Liver (tissue), 10 donors: ENCODE measurements at places on chromosomes 2 and 18.

DNA sequence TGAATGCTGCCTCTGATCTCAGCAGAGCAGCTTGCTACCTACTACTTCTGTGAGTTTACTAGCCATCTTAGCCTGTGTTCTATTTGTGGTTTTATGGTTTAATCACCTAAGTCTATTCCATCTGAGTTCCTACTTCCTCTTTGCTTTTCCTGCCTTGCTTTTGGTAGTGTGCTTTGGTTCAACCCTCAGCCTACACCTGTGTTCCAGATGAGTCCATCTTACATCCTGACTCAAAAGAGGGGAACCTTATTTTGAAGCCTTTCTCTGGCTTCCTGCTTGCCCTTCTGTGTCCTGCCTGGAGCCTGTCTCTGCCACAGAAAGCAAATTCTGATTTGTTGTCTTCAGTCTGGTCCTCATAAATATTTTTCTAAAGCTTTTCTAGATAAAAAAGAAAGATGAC, 530.3 kb upstream of the MEX3C start:
- DNase-seq, result no peak

DNA sequence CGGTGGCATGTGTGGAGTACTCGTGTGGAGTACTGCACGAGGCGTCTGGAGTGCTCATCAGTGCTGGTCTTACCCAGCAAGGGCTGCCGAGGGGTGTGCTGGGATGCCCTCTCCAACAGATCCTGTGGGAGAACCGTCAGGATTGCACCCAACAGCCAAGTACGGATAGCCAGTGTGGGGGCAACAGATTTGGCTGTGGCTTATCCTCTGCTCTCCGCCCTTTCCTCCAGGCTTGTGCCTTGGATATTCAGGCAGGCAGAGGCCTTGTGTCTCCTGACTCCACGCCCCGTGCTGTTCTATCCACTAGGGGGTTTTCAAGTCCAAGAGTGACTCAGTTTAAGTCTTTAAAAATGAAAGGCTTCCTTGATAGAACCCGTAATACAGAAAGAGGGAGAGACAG, 321.0 kb upstream of the HS6ST1 start:
- DNase-seq, result peak; percentile 22

GRCh38 chr18:68948622-68949021, 150.7 kb downstream of the CCDC102B start:
- DNase-seq, result no peak

DNA sequence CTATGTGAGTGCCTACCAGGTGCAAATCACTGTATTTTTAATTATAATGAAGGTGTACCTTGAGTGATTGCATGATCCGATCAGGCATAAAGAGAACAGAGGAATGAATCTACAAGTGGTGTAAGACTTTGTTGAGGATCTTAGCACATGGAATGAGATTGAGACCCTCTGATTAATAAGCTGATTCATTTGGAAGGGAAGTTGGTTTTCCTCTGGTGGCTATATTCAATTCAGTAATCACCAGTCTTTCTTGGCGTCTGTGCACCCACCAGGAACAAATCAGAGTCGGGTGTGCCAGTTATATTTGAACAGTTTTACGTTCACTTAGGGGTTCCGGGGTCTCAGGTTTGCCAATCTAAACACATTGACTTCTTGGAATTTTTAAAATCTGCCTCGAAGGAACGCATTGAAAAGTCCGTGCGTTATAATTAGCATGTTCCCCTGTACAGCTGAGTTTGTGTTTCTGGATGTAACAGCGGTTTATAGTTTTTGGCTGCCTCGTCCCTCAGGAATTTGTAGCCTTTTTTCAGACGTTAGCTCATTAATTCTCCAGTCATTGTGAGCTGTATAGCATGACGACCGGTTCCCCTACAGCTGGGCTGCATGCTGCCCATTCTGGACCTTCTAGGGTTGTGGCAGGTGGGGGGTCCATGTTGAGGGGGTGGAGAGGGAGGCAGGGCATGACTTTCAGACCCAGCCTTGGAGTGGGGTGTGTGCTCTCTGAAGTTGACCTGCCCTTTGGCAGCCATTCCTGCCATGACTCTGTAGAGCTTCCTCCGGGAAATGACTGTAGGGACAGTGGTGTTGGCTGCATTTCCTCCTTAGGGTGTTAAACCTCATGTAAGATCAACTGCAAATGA, 20.3 kb downstream of the MYO1B start:
- DNase-seq, result no peak

DNA sequence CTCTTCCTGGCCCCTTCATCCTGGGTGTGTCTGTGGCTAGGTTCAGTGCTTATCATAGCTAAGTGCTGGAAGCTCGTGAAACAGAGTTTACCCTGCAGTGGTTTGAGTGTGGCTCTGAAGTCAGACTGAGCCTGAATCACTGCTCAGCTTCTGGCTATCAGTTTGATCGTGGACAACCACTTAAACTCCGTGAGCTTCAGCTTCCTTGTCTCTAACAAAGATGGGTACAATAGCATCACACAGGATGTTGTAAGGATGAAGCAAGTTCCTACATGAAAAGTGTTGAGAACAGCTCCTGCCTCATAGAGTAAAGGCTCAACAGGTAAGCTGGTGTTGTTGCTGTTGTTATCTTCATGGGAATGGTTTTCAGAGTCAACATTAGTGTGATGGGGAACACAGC, 210.3 kb downstream of the CLIP4 start:
- no peak for DNase-seq

DNA sequence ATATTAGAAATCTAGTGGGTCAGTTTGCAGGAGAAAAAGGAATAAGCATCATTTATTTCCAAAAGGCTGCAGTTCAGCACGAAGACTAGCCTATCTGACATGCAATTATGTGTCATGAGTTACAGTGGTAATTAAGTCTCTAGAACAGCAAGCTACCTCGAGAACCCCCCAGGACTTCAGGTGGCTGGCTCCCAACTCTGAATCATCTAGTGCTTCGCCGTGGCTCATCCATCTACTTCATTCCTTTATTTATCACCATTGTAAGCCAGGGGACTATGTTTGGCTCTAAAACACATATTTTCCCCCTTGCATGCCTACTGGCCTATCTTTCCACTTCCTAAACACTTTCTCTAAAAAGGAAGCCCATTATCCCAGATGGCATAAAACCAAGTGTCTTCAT, 121.6 kb downstream of the TXNL1 start:
- no peak for DNase-seq

- DNase-seq, result peak; percentile 45
Observed at GRCh38 chr2:85326406-85327159, 1.2 kb downstream of the TGOLN2 start.
